ENCODE measurements at places on chromosomes 3 and 15.

GRCh38 chr3:69116897-69117296, 5.5 kb downstream of the LMOD3 start:
- no peak for DNase-seq

- DNase-seq: no peak
These were observed 31.9 kb downstream of the UBE2E1 start for GRCh38 chr3:23837691-23838090.

DNA sequence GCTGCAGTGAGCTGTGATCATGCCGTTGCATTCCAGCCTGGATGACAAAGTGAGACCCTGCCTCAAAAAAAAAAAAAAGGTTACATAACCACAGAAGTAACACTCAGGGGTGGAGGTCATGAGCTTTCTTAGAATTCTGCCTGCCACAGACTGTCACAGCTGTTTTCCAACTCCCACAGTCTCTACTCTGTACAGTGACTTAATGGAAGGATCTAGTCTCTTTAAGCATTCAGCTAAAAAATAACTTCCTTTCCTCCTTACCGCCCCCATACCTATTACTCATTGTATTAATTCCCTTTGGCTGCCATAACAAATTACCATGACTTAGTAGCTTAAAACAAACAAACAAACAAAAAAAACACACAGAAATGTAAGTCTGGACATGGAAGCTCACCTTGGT, 99.6 kb upstream of the UBE2E1 start:
- no peak for DNase-seq

GRCh38 chr15:65904301-65904700, 35.0 kb downstream of the RAB11A start:
- no peak for DNase-seq

DNA sequence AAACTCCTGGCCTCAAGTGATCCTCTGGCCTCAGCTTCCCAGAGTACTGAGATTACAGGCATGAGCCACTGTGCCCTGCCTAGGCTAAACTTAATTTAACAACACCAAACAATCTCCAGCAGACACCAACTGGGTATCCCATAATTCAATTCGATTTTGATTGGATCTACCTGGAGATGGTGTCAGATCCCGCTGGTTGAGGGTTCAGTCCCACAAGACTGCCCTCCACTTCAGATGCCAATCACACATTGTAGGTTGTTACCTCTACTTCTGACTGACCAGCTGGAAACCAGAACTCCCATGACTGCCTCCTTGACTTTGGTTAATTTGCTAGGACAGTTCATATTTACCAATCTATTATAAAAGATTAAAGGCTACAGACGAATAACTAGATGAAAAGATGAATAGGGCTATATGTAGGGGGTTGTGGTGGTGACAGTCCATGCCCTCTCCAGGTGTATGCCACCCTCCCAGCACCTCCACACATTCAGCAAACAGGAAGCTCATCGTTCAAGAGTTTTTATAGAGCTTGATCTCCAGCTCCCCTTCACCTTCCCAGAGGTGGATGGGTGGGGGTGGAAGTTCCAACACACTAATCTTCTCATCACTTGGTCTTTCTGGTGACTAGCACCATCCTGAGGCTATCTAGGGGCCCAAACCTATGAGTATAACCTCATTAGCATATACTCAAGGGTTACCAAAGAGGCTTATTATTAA, 9.3 kb downstream of the B2M start:
- DNase-seq: no peak

- DNase-seq: no peak
These were observed 19.0 kb downstream of the C2CD4A start for GRCh38 chr15:62085740-62086139.

- no peak for DNase-seq
These were observed 222.3 kb upstream of the CDIN1 start for GRCh38 chr15:36356978-36357601.

DNA sequence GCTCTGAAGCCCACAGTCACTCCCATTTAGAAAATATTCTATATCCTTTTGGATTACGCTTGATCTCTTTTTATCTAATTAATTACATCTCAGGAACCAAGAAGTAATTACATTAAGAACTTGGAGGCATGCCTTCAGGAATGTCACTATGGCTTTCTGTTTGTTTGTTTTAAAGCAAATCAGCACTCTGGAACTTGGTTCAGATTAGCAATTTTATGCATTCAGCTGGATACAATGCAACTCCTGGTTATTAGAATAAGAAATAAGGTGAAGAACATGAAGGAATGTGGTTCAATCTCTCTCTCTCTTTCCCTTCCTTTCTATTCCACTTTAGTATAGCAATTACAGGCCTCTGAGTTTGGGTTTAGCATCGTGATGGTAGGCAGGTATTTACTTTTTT, 235.8 kb downstream of the FHIT start:
- DNase-seq: no peak

GRCh38 chr3:119292666-119293065, 1.5 kb upstream of the ARHGAP31 start:
- no peak for DNase-seq

GRCh38 chr3:155404486-155404885, 111.0 kb upstream of the STRIT1 start:
- DNase-seq: no peak

DNA sequence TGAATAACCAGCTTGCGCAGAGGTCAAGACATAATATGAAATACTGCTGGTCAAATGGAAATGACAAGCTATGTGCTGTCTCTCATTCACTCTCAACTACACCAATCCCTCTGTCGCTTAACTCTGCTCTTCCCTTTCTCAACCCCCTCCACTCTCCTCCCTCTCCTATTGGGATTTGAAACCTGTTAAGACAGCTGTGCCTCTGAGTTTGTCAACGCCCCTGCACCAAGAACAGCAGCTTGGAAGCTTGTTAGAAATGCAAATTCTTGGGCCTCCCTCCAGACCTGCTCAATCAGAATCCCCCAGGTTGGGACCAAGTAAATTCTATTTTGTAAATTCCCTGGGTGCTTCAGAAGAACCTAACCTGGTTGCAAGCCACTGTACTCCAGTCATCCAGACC, 149.7 kb upstream of the ATP2B2 start:
- no peak for DNase-seq

DNA sequence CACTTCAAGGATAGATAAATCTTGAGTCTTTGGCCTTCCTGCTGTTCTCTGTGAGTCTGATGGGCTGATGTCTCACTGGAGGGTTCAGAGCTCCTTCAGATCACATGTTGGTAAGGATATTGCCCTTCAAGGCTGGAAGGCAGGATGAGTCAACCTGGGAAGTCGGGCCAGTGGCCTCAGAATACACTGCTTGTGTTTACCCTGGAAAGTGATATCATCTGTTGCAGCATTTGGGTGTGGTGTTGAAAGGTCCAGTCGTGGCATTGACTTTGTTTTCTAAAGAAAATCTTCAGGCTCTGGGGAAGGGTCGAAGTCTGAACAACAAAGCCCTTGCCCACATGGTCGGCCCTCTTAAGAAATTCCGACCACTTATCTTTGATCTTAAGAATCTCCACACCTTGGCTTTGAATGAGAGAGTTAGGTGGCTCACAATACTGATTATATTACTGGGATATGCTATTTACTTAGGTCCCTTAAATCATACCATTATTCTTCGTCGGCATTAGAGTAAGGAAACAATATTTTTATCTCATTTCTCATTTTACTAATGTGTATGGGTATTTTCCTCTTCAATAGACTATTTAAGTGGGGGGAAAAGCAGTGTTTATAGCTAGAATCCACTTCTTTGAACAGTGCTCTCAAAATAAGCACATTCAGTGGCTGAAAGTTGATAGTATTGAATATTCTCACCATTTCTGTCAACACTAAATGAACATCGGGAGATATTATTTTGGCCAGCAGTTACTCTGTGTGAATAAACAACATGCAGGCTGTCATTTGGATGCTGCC, 303.9 kb upstream of the RASGRP1 start:
- peak; percentile 88 for DNase-seq

GRCh38 chr3:16295298-16295890, 30.4 kb downstream of the OXNAD1 start:
- DNase-seq: no peak

DNA sequence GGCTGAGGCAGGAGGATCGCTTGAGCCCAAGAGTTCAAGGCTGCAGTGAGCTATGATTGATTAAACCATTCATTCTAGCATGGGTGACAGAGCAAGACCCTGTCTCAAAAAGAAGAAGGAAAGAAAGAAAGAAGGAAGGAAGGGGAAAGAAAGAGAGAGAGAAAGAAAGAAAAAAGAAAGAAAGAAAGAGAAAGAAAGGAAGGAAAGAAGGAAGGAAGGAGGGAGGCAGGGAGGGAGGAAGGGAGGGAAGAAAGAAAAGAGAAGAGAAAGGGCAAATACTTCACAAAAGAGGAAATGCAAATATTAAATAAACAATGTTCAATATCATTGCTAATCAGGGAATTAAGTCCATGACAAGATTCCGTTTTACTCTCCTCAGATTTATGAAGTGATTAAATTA, 4.0 kb upstream of the KIF7 start:
- no peak for DNase-seq

DNA sequence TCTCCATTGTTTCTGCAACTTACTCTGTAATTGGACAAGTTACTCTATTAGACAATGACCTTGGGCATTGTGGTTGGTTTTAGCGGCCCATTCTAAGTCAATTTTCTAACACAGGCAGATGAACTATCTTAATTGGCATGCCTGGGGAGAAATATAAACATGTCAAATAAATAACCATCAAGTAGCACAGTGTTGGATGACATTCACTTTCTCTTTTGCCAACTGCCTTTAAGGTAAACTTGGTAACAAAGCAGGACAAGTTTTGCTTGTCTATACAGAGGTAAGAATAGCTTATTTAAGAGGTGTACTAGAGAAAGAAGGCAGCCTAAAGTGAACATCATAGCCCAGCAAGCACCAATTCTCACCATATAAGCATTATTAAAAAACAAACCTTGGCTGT, 599.6 kb downstream of the GBE1 start:
- DNase-seq: no peak

DNA sequence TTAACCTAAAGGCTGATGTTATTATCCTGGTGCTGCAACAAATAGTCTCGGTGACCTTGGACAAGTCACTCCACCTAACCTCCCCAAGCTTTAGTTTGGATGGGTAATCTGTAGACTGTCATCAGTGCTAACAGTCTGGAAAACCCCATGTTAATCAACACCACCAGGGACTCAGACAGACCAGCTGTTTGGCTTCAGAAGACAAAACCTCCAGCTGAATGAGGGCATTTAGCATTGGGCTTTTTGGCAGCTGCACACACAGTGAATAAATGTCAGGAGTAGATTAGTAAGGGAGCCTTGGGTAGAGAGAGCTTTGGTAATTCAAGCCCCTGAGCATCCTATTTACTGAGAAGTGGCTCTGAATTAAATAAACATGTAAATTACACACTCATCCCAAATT, 24.9 kb upstream of the C3orf80 start:
- DNase-seq: no peak

- no peak for DNase-seq
These were observed 107.1 kb downstream of the LIPC start for GRCh38 chr15:58538901-58539300.

DNA sequence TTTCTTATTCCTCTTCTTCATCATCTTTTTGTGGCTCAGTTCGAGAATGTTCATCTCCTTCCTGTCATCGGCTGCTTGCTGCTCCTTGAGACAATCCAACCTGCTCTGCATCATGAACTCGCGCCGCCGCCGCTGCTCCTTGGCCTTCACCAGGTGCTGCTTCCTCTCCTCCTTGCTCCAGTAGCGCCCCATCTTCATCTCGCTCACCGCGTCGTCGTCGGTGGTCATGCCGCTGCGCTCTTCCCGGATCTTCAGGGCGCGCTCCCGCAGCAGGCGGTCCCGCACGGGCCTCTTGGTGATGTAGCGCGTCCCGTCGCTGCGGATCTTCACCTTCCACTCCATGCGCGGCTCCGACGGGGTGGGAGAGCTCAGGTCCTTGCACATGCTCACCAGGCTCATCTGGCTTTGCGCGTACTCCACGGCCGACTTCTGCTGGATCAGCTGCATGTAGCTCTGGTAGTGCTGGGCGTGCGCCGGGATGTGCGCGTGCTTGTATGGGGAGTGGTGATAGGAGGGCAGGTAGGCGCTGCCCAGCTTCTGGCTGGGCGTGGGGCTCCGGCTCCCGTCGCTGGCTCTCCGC, 241.2 kb downstream of the PDZRN3 start:
- no peak for DNase-seq

- no peak for DNase-seq
These were observed 438.8 kb upstream of the TGFBR2 start for GRCh38 chr3:30167541-30168011.

GRCh38 chr3:165256554-165257065, 60.4 kb upstream of the SLITRK3 start:
- DNase-seq: no peak

DNA sequence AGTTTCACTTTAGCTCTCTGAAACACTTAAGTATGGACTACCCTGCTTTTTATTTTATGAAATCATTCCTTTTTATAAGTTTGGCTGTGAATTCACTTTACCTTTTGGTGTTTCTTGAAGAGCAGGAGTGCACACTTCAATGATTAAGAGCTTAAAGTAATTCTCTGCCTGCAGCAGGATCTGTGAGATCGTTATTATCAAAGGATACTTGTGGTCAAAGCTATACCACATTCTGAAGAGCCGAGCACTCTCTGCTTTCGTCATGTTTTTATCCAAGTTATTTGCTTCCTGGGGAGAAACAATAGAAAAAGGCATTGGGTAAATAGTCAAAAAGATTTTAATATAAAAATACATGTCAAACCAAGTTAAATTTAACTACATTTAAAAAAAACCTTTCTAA, 243.7 kb downstream of the CHST2 start:
- DNase-seq: no peak

GRCh38 chr3:169083163-169083562, 580.3 kb downstream of the MECOM start:
- no peak for DNase-seq

DNA sequence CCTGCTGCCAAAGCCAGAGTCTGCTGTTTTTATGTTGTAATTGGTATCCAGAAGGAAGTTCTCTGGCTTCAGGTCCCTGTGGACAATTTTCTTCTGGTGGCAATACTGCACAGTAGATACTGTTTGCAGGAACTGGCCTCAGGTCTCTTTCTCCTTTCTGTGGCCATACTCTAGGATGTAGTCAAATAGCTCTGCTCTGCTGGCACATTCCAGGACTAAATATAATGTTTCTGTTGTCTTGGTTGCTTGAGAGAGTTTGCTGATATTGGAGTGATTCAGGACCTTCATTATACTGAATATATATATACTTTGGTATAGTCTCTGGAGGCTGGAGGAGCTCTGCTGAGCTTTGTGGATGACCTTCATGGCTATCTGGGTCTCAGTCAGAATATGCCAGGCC, 23.1 kb downstream of the RAB7A start:
- no peak for DNase-seq

- peak; percentile 58 for DNase-seq
These were observed 264.2 kb downstream of the NFKBIZ start for GRCh38 chr3:102113421-102114041.

DNA sequence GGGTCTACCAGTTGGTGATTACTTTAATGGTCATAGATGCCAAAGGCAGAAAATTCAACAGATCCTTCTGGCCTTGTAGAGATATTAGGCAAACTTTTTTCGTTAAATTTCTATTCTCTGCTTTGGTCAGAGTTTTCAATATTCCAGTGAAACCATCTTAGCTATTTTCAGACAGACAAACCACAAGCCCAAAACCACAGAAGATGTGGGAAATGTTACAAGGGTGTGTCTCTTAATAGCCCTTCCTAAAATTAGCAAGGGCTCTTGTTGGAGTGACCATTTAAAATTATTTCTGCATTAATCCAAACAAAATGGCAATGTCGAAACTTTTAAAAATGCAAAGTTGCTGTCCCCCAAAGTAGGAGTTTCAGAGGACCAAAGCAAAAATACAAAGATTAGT, 102.8 kb downstream of the ARRDC4 start:
- DNase-seq: no peak

- DNase-seq: no peak
These were observed 564 bp upstream of the GABPB1 start for GRCh38 chr15:50355619-50355905.

- no peak for DNase-seq
These were observed 362.1 kb downstream of the MAGI1 start for GRCh38 chr3:65676580-65676979.
